ENCODE measurements at places on chromosomes 7 and 10. TPM values are rescaled to one million over a fixed set of nuclear protein-coding genes. Genes with fewer than 3 reads are reported as not detected.
A peak's percentile ranks its signal among the peaks of the same experiment; 100 is the strongest.

DNA sequence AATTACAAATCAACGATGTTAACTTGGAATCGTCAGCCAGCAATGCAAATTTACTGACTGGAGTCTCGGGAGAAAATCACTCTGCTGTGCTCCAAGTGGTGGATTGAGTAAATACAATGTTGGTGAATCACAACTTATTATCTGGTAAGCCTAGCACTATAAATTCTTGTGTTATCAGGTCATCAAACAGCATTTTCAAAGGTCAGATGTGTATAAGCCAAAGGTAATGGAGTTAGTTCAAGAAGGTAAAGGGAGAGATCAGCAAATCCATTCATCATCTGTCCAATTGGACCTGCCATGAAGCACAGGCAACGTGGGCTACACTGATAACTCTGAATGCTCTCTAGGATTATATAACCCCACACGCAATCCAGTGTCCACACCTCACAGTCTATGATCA lies 13.9 kb downstream of the CUBN start:
- DNase-seq = no peak

DNA sequence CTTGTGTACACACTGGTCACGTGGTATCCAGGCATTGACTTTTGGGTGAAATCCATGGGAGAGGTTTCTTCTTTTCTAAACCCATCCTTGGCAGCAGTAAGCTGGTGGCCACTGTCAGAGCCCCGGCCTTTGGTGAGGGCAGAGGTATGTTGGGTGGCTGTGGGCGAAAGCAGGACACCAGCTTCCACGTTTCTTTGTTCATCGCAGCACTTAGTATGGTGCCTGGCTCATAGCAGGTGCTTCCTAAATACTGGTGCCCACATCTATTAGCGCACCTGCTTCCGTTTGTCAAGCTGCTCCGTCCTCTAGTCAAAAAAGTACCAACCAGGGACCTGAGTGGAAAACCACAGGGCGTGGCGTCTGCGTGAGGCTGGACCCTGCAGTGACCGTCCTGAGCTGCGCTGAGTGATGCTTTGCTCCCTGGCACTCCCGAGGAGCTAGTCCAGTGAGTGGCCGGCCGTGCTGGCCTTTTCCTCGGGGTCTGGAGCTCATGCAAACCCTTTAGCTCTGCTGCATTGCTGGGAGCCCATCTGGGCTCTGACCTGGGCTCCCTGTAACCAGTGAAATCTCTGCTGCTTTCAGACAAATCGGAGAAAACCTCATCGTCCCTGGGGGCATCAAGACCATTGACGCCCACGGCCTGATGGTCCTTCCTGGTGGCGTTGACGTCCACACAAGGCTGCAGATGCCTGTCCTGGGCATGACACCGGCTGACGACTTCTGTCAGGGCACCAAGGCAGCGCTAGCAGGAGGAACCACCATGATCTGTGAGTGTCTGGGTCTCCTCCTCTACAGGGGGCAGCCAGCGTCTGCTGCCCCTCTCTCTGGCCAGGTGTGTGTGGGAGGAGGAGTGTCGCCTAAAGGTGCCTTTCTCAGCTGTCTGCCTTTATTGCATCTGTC lies 5.6 kb downstream of the DPYSL4 start:
- DNase-seq = peak; percentile 7

DNA sequence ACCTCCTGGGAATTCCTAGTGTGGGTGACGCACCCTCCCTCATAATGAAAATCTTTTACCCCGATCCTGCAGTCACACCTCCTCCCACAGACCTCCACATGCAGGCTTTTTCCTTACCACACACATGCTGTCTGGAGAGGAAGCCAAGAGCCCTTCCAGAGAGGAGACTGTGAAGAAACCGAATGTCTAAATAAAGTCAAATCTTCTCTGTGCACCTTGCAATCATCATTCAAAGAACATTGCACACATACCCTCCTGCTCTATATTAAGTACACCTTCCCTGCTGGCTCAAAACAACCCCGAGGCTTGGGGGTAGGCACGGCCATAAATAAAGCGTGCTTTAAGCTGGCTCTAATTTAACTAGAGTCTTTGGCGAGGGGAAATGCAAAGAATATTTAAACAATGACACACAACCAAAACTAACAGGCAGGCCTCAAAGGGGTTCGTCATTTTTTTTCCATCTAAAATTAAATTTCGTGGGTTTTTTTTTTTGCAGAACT lies 34.9 kb downstream of the CALML3 start:
- DNase-seq = no peak

DNA sequence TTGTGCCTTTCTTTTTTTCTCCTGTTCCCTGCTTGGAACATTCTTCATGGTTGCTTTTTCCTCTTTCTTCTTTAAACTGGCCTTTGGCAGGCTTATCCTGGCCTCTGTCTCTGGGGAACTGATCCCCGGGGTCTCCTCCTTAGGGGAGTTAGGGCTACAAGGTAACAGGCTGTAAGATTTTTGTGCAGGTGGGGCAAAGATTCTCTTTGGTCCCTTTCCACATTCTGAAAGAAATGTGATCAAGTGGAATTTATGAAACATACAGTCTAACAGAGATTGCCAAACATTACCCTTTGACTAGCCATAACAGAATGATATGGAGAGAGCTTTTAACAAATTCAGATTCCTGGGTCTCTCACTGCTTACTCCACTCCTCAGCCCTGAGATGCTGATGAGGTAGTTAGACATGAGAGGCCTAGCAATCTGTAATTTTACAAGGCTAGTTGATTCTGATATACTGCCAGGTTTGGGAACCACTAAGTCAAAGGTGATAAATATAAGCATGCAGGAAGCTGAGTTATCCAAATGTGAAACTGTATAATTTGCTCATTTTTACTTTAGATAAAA lies 8.8 kb downstream of the ZCWPW1 start:
- no peak for DNase-seq

DNA sequence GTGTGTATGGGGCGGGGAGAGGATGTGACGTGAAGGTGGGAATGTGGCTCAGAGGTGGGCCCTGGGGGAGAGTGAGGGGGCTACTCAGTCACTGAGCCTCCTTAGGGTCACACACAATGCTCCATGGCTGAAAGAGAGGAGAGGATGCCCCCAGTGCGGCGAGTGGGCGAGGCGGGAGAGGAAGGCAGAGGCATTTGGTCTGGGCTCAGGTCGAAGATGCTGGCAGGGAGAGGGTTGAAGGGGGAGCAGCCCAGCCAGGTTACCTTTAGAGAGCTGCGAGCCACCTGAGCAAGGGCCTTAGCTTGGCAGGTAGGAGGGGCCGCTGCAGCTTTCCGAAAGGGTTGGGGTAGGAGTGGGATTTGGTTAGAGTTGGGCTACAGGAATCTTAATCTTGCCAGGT lies 4.7 kb upstream of the LOXL4 start:
- DNase-seq = no peak

- DNase-seq = no peak
These were observed 28.3 kb upstream of the GNA12 start for GRCh38 chr7:2872296-2872874.

GRCh38 chr7:108234281-108234680 lies 104.1 kb upstream of the LAMB4 start:
- DNase-seq = no peak

DNA sequence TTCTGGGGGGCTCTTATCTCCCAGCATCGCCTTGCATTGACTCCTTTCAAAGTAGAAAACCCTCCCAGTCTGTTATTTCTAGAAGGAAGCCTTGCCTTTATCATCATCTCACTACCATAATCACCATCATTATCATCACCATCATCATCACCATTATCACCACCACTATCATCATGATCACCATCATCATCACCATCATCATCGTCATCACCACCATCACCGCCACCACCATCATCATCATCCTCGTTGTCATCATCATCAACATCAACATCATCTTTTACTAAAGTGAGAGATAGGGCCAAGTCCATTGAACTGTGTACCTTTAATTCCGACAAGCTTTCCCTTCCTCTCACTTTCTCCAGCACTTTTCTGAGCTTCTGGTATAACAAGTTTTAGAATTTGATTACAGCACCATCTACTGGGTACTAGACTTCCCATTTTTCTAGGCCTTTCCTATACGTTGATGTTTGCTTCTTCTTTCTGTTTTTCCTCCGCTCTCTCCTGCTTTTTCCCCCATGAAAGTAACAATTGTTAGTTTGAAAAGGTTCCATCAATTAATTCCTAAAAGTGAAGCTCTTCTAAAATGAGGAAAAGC lies 226.4 kb downstream of the BUB3 start:
- DNase-seq = no peak

The PDE6C gene
- not detected for total RNA-seq

The PTF1A gene
- not detected for total RNA-seq
